AG08396 (cell line): ENCODE measurements at places on chromosomes 2 and 18.

DNA sequence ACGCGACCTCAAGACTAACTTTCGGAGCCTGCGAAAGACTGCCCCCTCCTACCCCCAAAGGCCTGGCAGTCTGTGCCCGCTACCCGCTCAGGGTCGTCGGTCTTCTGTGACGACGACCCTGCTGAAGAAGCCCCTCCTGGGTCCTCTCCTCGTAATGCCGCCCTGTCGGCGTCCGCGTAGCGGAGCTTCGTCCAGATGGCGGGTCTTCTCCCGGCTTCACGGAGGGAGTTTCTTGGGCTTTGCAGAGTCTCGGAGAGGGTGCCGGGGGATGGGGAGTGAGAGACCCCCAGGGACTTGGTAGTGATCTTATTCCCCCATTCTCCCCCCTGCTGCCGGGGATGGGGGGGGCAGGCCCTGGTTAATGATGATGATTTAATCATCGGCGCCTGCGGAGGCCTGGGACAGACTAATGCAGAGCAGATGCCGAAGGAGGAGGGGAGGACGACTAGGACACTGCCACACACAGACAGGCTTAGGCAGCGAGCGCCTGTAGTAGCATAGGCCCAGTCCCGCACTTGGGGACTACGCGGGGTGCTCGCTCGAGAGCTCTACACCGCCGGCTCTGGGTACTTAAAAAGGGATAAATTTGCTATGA is 528 bp upstream of the PCGF1 start:
- DNase-seq = no peak

- DNase-seq = peak; percentile 79
Measured at GRCh38 chr2:72148837-72149555, 1.3 kb upstream of the CYP26B1 start.

- peak; percentile 59 for DNase-seq
Measured at GRCh38 chr2:156430980-156431358, 5.2 kb upstream of the GPD2 start.

DNA sequence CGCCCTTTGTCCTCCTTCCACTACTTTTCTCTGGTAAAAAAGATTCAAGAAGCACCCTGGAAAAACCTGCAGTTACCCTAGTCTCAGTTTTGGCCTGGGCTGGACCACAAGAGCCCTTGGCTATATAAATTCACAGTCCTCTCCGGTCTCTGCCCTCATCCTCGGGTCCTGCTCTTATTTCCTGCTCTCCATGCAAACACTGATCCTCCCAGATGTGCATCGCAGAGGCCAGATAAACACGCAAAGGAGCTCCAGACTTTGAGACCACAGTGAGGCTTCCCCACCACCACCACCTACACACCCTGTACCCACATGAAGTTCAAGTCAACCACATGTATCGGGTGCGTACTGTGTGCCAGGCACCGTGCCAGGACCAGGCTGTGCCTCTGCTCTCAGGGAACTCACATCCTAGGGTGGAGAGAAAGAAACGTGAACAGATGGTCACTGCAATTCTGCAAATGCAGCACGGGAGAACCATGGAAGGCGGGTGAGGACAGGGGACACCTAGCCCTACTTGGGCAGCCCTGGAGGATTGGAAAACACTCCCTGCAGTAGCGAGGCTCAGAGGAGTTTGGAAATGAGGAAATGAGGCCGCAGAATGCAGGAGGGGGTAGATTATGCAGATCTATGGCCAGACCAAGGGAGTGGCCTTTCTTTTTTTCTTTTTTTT is 7.4 kb downstream of the CTDSP1 start:
- no peak for DNase-seq

DNA sequence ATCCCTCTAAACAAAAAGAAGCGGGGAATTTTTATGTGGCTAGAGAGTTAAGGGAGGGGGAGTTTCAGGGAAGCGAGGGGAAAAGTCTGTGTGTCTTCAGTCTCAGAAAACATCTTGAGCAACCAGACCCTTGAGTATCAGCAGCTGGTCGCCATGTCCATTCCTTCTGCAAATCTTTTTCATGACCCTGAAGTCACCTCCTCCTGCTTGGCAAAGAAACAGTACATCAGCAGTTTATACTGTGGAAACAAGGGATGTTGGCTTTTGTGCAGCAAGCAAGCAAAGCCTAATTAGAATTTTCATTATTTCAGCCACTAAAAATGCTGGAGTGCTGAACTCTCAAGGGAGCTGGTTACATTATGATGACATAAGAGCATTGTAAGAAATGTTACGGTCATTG is 187.4 kb upstream of the SLC8A1 start:
- DNase-seq = no peak

DNA sequence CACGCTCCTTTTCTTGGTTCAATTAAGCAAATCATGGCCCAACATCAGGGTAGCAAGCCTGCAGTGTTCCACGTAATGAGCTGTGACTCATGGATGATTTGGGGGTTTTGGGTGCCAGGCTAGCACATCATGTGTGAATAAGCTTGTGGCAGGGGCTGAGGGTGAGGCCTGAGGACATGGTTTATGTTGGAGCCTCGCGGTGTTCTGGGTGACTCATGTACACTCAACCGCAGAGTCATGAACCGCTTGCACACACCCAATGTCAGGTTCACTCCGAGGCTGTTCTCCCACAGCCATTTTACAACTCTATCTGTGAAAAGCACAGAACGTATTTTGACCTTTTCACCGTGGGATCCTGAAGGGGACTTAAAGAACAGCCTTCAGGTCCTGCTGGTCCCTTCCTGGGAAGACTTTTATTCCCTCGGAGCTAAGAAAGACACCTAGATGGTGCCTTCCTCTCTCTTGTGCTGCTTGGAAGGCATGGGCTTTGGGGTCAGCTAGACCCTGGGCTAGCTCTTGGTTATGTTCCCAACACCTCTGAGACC is 139.9 kb upstream of the ZEB2 start:
- DNase-seq = no peak

GRCh38 chr2:62705859-62706720 is 577 bp downstream of the EHBP1 start:
- DNase-seq = peak; percentile 69

DNA sequence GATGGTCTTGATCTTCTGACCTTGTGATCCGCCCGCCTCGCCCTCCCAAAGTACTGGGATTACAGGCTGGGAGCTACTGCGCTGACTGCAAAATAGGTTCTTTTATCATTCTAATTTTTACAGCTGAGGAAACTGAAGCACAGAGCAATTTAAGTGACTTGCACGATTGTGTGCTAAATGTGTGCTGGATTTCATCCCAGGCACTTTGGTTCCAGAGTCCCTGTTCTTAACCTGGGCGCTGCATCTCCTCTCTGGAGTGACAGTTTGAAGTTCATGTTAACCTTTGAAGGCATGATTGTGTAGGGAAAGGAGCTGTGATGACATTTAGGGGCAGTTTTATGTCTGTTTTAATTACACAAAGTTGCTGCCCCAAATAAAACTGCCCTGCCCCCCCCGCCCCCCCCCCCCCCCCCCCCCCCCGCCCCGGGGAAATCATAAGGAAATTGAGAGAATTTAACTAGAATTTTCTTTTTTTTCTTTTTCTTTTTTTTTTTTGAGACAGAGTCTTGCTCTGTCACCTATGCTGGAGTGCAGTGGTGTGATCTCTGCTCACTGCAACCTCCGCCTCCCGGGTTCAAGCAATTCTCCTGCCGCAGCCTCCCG is 5.6 kb downstream of the ACSL3 start:
- DNase-seq = no peak

DNA sequence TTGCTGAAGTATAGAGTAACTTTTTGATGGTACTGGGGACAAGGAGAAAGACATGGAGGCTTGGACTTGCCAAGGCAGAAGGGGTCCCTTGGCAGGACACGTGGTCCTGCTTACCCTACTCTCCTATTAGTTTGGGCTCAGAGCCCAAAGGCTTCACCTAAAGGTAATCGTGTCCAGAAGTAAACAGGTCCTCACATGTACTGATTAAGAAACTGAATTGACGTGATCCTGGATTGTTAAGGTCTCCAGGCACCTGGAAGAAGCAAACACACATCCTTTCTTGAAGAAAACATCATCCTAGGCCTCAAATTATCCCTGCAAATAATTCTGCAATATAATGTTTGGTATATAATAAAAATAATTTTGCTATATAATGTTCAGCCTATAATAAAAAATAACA is 50.0 kb downstream of the DTNB start:
- DNase-seq = no peak

- DNase-seq = no peak
Measured at GRCh38 chr2:241275504-241275903, 40.0 kb downstream of the HDLBP start.

- peak; percentile 72 for DNase-seq
Measured at GRCh38 chr2:69138793-69139459, 125.9 kb downstream of the ANTXR1 start.

DNA sequence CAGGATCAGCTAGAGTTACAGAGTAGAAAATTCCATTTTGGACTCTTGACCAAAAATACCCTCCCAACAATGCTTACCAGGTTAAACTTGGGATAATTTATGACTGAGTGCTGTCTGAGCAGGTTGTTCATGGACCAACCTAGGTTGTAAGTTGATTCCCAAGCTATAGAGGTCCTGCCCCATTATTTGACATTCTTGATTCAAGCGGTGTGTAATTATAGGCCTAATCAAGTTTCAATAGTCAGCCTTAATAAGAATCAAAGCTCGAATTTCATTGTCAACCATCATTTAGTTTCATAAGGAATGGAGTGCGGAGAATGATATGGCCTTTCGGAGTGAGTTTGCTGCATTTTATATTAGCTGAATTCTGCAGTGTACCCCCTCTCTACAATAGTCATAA is 152.8 kb upstream of the FIGN start:
- DNase-seq = no peak

DNA sequence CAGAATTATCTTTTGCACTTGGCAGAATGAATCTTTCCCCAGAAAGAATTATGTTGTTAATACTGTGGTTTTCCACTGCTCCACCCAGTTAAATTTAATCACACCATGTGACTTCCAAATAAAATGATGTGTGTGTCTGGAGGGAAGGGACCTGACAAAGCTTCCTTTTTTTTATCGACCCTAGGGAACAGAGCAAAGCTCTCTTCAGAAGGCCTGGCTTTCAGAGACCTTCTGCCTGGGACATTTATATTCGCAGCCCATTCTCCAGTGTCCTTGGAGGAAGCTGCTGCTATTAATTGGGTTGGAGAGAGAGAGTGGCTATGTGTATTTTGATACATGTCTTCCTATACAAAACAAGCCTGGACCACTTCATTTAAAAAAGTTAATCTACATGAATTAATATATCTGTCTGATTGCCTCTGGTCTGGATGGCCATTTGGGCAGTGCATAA is 233.7 kb downstream of the PRKCE start:
- no peak for DNase-seq
